ENCODE measurements at places on chromosomes 7 and 10.

DNA sequence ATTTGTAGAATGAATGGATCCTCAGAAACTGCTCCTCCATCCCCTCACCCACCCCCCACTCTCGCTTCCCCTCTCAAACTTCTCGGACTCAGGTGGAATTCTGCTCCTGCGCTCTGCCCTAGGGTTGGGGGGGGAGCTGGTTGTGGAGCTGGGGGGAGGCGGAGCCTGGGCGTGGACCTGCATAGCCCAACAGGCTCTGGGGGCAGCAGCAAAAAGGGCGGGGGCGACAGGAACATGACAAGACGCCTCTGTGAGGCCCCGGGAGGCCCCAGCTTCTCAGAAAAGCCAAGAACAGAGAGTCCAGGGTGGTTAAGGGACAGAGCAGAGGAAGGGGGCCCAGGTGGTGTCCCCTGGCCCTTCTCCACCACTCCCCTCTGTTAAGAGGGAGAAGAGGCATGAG, 3.5 kb downstream of the TSC22D4 start:
- DNase-seq: no peak

DNA sequence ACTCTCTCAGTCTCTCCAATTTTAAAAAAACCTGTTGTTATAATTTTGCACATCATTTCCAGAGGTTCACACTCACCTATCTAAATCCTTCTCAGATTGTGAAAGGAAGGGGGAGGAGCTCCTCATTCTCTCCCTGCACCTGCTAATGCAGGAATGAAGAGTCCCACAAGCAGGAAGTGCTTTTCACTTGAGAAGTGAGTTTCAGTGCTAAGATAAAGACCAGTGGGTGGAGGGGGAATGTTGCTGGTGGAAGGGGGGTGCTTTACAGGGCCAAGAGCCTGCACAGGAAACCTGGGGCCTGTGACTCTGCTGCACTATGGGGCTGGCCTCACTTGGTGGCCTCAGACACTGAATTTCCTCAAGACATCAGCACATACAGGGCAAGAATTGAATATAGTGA, 176.4 kb downstream of the PTPN20 start:
- DNase-seq: no peak

DNA sequence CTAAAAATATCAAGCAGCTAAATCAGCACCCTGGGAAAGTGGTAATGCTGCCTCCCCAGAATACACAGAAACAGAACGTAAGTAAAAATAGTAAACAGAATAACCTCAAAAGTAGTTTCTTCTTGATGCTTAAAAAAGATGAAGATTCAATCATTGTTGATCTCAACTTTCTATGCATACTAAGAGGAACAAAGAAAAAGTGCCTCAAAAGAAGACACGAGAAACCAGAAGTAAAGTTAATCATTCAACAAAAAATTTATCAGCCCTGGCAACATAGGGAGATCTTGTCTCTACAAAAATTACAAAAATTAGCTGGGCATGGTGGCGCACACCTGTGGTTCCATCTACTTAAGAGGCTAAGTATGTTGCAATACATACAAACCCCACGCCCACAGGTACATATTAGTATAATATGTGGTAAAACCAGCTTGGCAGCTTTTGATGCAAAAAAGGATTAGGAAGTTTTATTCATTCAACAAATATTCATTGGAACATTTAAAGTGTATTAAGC, 153.7 kb downstream of the NRBF2 start:
- DNase-seq: no peak

DNA sequence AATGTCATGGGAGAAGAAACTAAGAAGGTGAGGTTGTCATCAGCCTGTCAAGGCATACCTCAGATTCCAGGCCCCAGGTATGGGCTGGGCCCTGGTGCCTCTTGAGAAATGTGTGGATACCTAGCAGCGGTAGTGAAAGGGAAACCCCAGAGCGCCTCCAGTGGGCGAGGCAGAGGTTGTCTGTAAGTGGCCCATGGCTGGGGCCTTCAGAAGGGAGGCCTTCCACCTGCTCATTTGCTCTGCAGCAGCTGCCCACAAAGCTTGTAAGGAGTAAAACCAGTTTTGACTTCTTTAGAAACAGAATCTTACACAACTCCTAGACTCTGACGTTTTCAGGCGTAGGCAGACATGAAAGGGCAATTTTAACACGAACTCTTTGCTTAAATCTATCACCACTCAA, 509.9 kb downstream of the PARD3 start:
- DNase-seq: no peak

DNA sequence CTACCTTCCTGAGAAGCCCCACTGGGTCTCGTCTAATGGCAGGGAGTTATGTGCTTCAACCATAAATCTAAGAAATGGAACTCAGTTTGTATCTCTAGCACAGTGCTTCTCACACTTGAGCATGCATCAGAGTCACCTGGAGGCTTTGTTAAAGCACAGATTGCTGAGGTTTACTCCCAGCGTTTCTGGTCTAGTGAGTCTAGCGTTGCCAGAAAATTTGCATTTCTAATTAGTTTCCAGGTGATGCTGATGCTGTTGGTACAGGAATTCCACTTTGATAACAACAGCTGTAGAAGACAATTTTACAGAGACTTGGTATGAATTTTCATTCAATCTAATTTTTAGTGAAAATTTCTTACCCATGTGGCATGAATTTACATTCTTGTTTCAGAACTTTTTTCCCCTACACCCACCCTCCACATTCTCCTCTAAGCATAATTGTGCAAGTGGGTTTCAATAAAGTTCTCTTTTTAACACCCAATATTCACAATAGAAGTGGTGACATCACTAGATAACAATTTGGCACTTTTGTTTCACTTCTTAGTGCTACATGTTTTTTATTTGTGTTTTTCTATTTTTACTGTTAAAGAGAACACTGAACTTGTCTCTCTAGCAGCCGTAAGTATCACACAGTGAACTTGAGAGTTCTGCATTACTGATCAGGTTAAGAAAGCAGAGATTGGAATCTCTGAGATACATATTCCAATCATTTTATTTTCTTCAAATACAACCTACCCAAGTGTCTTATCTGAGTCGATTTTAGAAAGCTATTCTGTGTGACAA, 48.4 kb upstream of the BET1 start:
- DNase-seq: no peak

- DNase-seq: no peak
These were observed 1.9 kb downstream of the OGA start for GRCh38 chr10:101816376-101816775.

GRCh38 chr10:12409161-12409560, 59.8 kb downstream of the CAMK1D start:
- no peak for DNase-seq

GRCh38 chr10:94500063-94500462, 45.5 kb upstream of the HELLS start:
- DNase-seq: no peak

- no peak for DNase-seq
These were observed 104.0 kb downstream of the CPXM2 start for GRCh38 chr10:123787566-123787965.

DNA sequence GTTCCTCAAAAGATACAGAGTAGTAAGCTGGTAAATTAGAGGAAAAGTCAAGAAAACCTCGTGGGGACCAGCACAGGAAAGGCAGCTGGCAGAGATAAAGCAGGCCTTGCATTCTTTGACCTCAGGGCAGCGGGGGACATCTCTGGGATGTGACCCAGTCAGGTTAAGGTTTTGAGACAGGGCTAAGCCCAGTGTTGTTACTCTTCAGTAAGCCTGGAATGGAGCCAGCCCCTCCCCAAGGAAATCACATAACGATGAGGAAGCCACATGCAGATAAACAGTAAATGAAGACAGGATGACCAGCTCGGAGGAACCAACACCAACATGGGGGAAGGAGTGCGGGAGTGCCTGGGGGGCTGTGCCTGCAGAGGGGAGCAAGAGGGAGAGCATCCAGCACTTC, 99.6 kb downstream of the JAZF1 start:
- no peak for DNase-seq

- DNase-seq: no peak
These were observed 18.8 kb upstream of the SH2D4B start for GRCh38 chr10:80518807-80519360.

DNA sequence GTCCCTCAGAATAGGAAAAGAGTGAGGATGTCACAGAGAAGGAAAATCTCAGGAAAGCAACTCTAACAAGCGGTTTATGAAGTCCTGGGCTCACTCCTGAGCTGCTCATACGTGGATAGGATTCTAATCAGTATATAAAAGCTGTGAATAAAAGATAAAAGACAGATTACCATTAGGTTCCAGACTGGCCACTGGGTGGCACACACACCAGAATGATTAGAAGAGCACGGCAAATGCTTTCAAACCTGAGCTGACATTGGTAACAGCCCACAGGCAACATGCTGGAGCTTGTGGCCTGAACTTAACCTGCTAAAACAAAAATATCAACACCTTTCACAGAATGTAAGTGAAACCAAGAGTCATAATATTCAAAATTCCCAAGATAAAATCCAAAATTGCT, 370.8 kb downstream of the GRID1 start:
- peak; percentile 4 for DNase-seq

DNA sequence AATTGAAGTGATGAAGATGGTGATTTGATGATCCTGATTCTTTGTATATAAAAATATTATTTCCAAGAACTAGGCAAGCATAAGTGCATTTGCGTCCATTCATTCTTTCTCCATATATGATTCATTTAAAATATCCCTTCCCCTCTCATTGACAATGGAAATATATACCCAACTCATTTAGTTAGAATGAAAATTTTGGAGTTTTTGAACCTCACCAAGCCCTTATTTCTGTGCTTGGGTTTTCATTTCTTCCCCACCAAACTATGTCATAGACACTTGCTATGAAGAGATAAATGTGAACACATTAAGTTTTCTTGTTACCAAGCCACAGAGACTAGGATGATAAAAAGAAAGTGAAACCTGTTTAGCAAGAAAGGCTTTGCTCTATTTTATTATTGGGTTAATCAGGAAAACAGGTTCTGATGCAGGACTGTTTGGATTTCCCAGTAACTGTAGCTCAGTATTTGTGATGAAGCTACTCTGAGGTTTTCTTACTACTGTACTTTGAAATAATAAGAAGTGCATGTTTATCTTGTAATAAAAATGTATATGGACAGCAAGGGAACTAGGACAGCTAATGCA, 68.3 kb downstream of the ITGB1 start:
- no peak for DNase-seq

DNA sequence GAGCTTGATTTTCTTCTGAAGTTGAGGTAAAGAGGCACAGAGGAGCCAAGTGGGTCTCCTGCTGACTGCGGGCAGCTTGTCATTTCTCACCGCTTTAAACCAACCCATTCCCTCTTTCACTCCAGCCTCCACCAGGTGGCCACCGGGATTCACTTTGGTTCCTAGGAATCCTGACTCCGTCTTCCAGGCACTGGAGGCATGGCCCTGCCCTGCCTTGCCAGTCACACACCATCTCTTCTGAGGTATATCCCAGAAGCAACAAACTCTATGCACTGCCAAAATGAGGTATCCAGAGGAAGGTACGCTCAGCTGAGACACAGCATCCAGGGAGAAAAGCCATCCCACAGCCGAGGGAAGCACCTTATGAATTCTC, 280.8 kb downstream of the TNS3 start:
- no peak for DNase-seq

- DNase-seq: no peak
These were observed 15.5 kb upstream of the C10orf71 start for GRCh38 chr10:49283491-49283890.

DNA sequence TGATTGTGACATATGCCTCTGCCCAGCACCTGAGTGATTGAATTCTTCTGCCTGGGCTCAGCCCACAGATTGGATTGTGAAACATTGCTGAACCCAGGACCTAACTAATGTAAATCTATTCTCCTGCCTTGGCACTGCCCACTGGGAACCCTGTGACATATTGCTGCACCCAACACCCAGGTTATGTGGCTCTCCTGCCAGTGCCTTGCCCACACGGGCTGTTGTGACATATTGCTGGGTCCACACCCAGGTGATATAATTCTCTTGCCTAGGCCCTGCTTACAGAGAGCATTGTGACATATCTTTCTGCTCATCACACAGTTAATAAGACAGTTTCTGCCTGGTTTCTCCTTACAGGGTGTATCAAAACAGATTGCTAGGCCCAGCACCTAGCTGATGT, 50.8 kb upstream of the ZNF680 start:
- DNase-seq: no peak

DNA sequence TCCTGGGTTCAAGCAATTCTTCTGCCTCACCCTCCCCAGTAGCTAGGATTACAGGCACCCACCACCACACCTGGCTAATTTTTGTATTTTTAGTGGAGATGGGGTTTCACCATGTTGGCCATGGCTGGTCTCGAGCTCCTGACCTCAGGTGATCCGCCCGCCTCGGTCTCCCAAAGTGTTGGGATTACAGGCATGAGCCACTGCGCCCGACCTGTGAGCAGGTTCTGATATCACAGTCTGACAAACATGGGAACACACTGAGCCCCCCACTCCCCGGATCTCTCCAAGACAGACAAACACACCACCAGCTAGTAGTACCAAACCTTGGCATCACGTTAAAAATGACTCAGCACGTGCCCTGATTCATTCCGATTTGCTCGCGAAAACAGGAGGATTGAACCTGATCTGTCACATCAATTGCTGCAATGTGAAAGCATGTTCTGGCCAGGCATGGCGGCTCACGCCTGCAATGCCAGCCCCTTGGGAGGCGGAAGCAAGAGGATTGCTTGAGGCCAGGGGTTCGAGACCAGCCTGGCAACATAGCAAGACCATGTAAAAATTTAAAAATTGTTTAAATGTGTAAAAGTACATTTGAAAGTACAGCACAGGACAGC, 106.5 kb downstream of the SMURF1 start:
- no peak for DNase-seq

- no peak for DNase-seq
These were observed 292.4 kb upstream of the AKR1E2 start for GRCh38 chr10:4533621-4534020.

DNA sequence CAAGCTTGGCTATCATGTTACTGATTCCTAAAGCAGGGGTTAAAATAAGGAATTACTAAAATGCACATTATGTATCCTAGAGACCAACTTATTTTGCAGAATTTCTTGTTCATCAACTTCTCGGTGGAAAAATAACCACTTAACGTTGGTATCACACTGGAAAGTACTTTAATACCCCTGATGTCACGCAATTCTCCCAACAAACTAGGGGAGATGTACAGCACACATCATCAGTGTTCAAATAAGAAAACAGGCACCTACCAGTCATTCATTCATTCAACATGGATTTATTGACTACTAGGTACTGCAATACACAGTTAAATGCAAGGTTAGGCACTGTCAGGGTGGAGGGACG, 648 bp downstream of the HUS1 start:
- no peak for DNase-seq

DNA sequence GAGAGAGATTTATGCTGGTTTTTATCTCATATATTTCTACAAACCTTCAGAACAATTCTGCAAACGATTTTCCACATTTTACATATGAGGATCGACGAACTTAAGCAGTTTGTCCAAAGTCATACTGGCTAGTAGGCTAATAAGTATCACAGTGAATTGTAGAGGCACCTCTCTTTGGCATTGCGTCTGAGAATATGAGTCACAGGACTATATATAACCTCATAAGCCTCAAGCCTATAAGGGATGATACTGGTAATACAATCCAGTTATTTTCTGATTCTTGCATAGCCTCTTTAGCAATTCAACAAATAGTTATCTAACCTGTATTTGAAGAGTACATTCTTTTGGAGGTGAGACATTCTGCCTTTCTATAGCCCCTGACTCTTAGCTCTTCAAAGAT, 129.8 kb downstream of the GPR158 start:
- DNase-seq: no peak

- DNase-seq: no peak
These were observed 113.8 kb upstream of the GLI3 start for GRCh38 chr7:42350801-42351200.

Data from CD4-positive, alpha-beta T cell treated with Interleukin-15 for 4 hours (primary cell).